ENCODE measurements at places on chromosomes 2 and 18.

DNA sequence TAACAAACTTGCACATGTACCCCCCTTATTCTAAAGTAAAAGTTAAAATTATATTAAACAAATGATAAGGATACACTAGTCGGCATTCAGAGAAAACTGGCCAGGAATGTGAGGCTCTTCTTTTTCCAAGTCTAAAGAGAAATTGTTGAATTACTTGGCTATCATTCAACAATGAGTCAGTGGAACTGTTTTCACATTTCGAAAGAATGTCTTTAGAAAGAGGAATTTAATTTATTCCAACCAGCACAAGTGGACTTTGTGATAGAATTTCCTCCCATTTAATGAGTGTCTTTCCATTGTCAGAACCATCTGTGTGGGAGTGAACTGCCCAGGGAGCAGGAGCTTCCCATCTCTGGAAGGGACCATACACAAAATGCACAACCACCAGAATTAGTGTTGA, 792.2 kb downstream of the EPHA4 start:
- DNase-seq = no peak

DNA sequence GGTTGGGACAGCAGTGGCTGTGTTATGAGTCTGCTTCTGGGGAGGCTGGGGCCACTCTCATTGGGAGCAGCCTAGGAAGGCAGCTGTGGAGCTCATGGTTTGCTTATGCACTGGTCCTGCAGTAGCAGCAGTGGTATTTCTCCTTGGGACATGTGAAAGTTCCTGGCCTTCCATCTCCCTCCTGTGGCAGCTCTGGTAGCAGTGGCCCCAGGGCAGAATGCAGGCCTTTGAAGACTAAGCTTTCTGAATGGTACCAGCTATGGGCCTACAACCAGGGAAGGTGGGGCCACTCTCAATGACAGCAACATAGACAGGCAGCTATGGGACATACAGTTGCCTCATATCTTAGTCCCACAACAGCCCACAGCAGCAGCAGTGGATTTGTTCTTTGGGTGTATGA, 117.3 kb upstream of the VWC2L start:
- DNase-seq = no peak

DNA sequence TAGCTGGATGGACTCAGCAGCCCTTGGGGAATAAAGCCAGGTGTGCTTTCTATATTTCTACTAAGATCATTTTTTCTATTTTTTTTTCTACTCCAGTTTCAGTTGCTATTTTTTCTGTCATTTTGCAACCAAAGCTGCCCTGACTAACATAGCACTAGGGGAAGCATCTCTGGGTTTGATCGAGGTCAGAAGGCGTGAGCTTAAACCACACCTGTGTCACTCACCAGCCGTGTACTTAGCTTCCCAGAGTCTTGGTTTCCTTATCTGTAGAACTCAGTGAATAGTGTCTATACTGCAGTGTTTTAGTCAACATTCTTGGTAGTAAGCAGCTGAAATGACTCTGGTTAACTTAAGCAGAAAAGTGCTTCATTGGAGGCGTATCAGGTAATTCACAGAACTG, 489.6 kb upstream of the SPRED2 start:
- no peak for DNase-seq

- DNase-seq = no peak
Observed at GRCh38 chr18:79570266-79571201, 109.1 kb upstream of the CTDP1 start.

GRCh38 chr2:237218756-237219155, 133.1 kb downstream of the COPS8 start:
- no peak for DNase-seq

- DNase-seq = peak; percentile 72
Observed at GRCh38 chr2:19648583-19648982, 253.2 kb downstream of the TTC32 start.

DNA sequence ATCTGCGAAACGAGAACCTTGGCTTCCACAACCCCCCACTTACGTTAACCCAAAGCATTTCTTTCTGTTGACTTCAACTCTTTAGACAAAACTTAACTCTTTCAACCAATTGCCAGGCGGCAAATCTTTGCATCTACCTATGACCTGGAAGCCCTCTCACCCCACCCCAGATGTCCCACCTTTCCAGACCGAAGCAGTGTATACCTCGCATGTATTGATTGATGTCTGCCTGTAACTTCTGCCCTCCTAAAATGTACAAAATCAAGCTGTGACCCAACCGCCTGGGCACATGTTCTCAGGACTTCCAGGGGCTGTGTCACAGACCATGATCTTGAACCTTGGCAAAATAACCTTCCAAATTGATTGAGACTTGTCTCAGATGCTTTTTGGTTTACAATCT, 12.3 kb downstream of the AQP12B start:
- no peak for DNase-seq

GRCh38 chr2:31187166-31187565, 30.1 kb downstream of the CAPN14 start:
- no peak for DNase-seq

- DNase-seq = no peak
Observed at GRCh38 chr18:70382017-70382416, 93.2 kb downstream of the SOCS6 start.

DNA sequence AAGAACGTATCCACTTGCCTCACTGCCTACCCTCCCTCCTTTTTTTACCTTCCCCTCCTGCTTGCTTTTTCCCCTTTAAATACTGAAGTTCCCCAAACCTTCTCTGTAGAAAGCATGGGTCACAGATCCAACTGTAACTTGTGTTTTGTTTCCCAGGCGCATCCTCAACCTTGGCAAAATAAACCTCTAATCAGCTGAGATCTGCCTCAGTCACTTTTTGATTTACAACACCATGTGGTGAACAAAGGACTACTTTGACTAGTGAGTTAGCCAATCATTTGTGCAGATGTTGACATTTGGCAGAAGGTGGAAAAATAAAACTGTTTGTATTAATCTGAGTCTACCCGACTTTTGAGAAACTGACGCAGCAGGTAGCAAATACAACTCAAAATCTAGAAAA, 23.3 kb upstream of the MCM6 start:
- no peak for DNase-seq

All from tibial artery (tissue), 4 donors.